ENCODE measurements at places on chromosomes 5 and 9.

GRCh38 chr9:114902786-114903524, 27.4 kb downstream of the TNFSF8 start:
- no peaks in the 10 kb centered on the region for H3K27me3 ChIP-seq
- peaks cover 86% of the 10 kb centered on the region for H3K4me1 ChIP-seq
- peak overlapping the region; percentile 51 for H3K27ac ChIP-seq
- H3K4me3 ChIP-seq, result peak overlapping the region; percentile 0
- no peak for DNase-seq
- peaks cover 48% of the 10 kb centered on the region for H3K36me3 ChIP-seq

- H3K4me1 ChIP-seq, result no peaks in the 10 kb centered on the region
- H3K27ac ChIP-seq, result no peak overlapping the region
- H3K36me3 ChIP-seq, result no peaks in the 10 kb centered on the region
- no peak for DNase-seq
Observed at GRCh38 chr5:54212331-54212730, 98.0 kb downstream of the ARL15 start.

DNA sequence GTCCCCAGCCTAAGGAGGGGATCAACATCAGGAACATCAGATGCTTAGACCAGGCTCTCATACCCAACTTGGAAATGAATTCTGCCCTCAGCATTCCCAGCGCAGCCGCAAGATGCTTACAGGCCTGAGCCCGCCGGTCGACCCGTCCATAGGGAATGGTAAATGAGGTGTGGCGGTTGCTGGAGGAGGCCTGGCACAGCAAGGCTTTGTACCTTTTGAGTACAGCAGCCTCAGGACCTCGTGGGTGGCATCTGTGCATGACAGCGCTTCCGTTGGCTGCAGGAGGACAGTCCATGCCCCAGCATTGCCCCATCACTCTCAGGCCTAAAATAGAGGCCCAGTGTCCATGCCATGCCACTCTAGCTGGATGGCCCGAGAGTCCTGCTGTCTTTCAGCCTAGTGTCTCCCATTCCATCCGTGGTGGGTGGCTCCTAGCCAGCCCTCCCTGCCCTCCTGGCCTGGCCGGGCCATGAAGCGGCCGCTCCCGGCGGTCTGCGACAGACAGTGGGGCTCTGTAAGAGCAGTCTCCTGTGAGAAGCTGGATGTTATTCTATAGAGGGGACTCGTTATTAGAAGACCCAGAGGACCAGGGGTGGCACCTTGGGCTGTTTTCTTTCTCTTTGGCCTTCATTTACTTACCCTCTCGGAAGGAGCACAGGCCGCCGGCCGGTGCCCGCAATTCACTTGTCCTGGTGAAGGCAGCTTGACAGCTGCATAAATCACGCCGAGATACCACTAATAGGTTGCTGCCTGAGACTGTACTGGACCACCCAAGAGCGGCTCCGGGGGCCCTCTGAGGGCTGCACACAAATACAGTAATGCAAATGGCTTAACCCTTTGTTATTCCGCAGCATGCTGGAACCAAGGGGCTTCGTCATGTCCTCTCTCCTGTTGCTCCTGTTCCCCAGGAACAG, 223.5 kb upstream of the TUT7 start:
- H3K4me3 ChIP-seq, result no peak overlapping the region
- H3K27ac ChIP-seq, result no peak overlapping the region
- H3K27me3 ChIP-seq, result no peaks in the 10 kb centered on the region
- H3K4me1 ChIP-seq, result no peaks in the 10 kb centered on the region

GRCh38 chr9:70491426-70492318, 77.2 kb upstream of the KLF9 start:
- no peaks in the 10 kb centered on the region for H3K4me1 ChIP-seq
- no peak overlapping the region for H3K27ac ChIP-seq
- H3K4me3 ChIP-seq, result no peak overlapping the region
- H3K27me3 ChIP-seq, result no peaks in the 10 kb centered on the region
- DNase-seq, result no peak

GRCh38 chr9:96621618-96622017, 2.0 kb upstream of the CDC14B start:
- H3K27ac ChIP-seq, result no peak overlapping the region
- peaks cover 8% of the 10 kb centered on the region for H3K27me3 ChIP-seq
- no peak overlapping the region for H3K4me3 ChIP-seq
- no peak for DNase-seq
- H3K4me1 ChIP-seq, result peaks cover 7% of the 10 kb centered on the region

GRCh38 chr9:81479573-81479972, 209.8 kb downstream of the TLE1 start:
- no peaks in the 10 kb centered on the region for H3K4me1 ChIP-seq
- no peaks in the 10 kb centered on the region for H3K27me3 ChIP-seq
- no peak overlapping the region for H3K27ac ChIP-seq
- no peak overlapping the region for H3K4me3 ChIP-seq
- H3K36me3 ChIP-seq, result no peaks in the 10 kb centered on the region

DNA sequence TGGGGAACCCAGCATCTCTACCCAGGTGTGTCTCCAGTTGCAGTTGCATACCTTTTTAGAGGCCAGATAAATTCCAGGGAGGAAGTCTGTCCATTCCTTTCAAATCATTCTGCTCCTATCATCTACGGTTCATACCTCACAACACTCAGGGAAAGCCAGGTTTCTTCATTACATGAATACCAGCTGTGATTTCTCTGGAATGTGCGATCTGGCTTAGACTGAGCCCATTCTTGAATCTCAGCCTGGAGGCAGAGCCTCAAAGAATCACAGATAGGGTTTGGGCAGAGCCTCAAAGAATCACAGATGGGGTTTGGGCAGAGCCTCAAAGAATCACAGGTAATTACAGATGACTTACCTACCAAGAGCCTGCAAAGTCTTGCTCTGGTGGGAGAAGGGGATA, 7.2 kb downstream of the P4HA2 start:
- no peaks in the 10 kb centered on the region for H3K4me1 ChIP-seq
- H3K27ac ChIP-seq, result no peak overlapping the region
- no peaks in the 10 kb centered on the region for H3K27me3 ChIP-seq
- no peak for DNase-seq

DNA sequence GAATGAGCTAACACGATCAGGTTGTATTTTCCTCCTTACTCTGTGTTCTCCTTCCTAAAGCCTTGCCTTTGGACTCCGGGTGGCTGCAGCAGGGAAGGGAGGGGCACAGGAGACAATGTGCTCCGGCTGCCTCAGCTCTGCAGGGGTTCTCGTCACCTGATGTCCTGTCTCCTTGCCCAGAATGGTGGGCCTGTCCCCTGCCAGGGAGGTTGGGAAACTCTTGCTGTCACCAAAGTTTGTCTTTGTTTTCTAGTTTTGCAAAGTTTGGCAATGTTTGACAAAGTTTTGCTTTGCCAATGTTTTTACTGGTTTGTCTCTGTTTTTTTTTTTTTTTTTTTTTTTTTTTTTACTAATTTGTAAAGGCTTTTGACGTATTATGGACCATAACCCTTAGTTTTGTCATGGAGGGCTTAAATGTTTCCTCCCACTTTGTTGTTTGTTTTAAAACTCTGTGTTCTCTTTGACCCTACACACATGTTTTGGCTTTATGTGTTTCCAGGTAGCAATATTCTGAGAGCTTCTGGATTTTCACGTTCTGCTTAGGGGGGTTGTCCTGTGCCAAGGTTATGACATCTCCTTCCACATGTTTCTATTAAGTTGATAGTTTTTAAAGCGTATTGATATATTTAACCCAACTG, 49.3 kb downstream of the GADD45G start:
- no peaks in the 10 kb centered on the region for H3K27me3 ChIP-seq
- H3K4me1 ChIP-seq, result peaks cover 9% of the 10 kb centered on the region
- no peak overlapping the region for H3K27ac ChIP-seq

GRCh38 chr9:104568868-104569267, at the start of gene OR13C8:
TSS of gene OR13C8 (plus strand) at chr9:104569168. CDS start at chr9:104569168, 0 bp downstream.
- H3K27me3 ChIP-seq, result no peaks in the 10 kb centered on the region
- no peaks in the 10 kb centered on the region for H3K36me3 ChIP-seq
- no peaks in the 10 kb centered on the region for H3K4me1 ChIP-seq
- no peak within 1 kb of the TSS for H3K4me3 ChIP-seq
- H3K27ac ChIP-seq, result no peak within 1 kb of the TSS

DNA sequence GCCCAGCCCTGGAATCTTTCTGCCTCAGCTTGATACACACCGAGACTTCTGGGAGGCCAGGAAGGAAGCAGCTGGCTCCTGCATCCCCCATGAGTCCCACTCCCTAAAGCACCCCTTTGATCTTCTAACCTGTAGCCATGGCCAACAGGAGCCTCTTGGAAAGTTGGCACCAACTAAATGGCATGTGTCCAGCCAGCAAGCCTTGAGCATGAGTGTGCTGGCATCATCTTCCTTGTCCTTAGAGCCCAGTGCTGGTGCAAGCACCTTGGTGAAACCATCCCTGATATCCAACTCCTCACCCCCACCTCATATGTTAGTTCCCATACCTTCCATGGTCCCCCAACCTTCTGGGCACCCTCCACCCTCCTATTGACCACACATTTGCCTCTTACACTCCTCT, 130.4 kb downstream of the CRB2 start:
- no peak overlapping the region for H3K4me3 ChIP-seq
- H3K27ac ChIP-seq, result no peak overlapping the region

DNA sequence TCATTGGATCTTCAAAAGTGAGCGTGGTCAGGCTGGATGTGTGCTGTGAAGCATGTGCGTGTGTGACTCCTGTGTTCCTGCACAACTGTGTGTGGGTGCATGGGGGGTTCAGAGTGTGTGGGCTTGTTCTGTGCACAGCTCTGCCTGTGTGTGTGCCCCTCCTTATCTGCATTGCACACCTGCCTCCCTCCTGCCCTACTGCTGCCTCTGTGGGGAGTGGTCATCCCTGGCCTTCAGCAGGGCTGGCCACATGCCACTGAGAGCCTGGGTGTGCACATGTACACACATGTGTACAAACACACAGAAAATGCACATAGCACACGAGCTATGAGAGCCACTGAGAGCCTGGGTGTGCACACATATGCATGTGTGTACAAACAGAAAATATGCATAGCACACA, 92.1 kb downstream of the CACNA1B start:
- H3K27me3 ChIP-seq, result no peaks in the 10 kb centered on the region
- H3K4me3 ChIP-seq, result no peak overlapping the region
- H3K4me1 ChIP-seq, result no peaks in the 10 kb centered on the region
- no peaks in the 10 kb centered on the region for H3K36me3 ChIP-seq
- no peak for DNase-seq

- no peak for DNase-seq
- no peak overlapping the region for H3K27ac ChIP-seq
- no peaks in the 10 kb centered on the region for H3K27me3 ChIP-seq
Observed at GRCh38 chr9:83154087-83154736, 91.3 kb upstream of the RASEF start.

GRCh38 chr5:154714266-154714986, 40.8 kb upstream of the LARP1 start:
- no peaks in the 10 kb centered on the region for H3K27me3 ChIP-seq
- no peak overlapping the region for H3K27ac ChIP-seq
- no peaks in the 10 kb centered on the region for H3K4me1 ChIP-seq
- DNase-seq, result no peak
- no peaks in the 10 kb centered on the region for H3K36me3 ChIP-seq

- peaks cover 16% of the 10 kb centered on the region for H3K36me3 ChIP-seq
- no peaks in the 10 kb centered on the region for H3K27me3 ChIP-seq
- no peak overlapping the region for H3K4me3 ChIP-seq
- no peak overlapping the region for H3K27ac ChIP-seq
Observed at GRCh38 chr5:80082731-80083100, 47.6 kb downstream of the THBS4 start.

DNA sequence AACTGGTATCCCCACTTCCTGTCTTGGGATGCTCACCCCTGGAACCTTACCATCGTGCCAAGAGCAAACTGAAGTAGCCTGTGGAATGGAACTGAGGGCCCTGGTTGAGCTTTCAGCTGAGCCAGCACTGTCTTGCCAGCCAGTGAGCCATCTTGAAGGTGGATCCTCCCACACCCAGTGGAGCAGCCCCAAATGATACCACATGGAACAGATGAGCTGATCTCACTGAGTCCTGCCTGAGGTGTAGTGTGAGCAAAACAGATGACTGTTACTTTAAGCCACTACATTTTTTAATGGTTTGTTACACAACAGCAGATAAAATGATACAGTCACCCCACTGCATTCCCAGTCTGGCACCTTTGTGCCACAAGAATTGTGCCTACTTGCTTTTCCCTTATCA, 2.2 kb upstream of the PCYOX1L start:
- no peak overlapping the region for H3K27ac ChIP-seq
- DNase-seq, result no peak
- no peaks in the 10 kb centered on the region for H3K27me3 ChIP-seq
- peaks cover 42% of the 10 kb centered on the region for H3K36me3 ChIP-seq
- H3K4me1 ChIP-seq, result peaks cover 23% of the 10 kb centered on the region
- no peak overlapping the region for H3K4me3 ChIP-seq

GRCh38 chr5:105953616-105954015, 1717.1 kb downstream of the EFNA5 start:
- H3K36me3 ChIP-seq, result no peaks in the 10 kb centered on the region
- no peak for DNase-seq
- H3K4me3 ChIP-seq, result no peak overlapping the region
- no peak overlapping the region for H3K27ac ChIP-seq
- no peaks in the 10 kb centered on the region for H3K4me1 ChIP-seq
- H3K27me3 ChIP-seq, result no peaks in the 10 kb centered on the region

- H3K4me1 ChIP-seq, result no peaks in the 10 kb centered on the region
- H3K27ac ChIP-seq, result no peak overlapping the region
- no peak for DNase-seq
- no peaks in the 10 kb centered on the region for H3K36me3 ChIP-seq
- no peaks in the 10 kb centered on the region for H3K27me3 ChIP-seq
Observed at GRCh38 chr9:32265037-32265436, 119.4 kb upstream of the ACO1 start.

GRCh38 chr5:143605403-143606005, 202.0 kb upstream of the NR3C1 start:
- H3K27me3 ChIP-seq, result no peaks in the 10 kb centered on the region
- no peak overlapping the region for H3K4me3 ChIP-seq
- peaks cover 12% of the 10 kb centered on the region for H3K4me1 ChIP-seq
- no peak overlapping the region for H3K27ac ChIP-seq

DNA sequence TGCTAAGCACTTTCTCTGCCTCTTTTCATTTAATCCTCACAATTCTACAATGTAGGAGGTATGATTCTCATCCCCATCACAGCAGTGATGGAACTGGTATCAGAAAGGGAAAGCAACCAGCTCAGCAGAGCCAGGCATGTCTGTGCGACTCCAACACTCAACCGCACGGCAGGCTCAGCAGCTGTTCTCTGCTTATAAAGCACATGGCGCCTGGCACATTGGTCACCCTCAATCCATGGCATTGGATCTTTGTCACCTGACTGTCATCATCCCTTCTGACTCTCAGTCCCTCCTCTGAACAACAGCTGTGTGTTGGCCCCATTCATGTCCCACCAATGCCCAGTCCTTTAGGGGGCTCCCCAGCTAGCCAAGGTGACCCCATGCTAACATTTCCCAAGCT, 45.1 kb upstream of the HAND1 start:
- H3K27me3 ChIP-seq, result peaks cover 4% of the 10 kb centered on the region
- H3K4me3 ChIP-seq, result no peak overlapping the region
- H3K4me1 ChIP-seq, result no peaks in the 10 kb centered on the region
- no peak for DNase-seq
- H3K27ac ChIP-seq, result no peak overlapping the region
- no peaks in the 10 kb centered on the region for H3K36me3 ChIP-seq

GRCh38 chr5:91182763-91183162, 200.4 kb downstream of the ARRDC3 start:
- no peaks in the 10 kb centered on the region for H3K4me1 ChIP-seq
- H3K27ac ChIP-seq, result no peak overlapping the region
- DNase-seq, result no peak
- H3K4me3 ChIP-seq, result no peak overlapping the region
- no peaks in the 10 kb centered on the region for H3K27me3 ChIP-seq
- H3K36me3 ChIP-seq, result no peaks in the 10 kb centered on the region
